Endothelial cell of umbilical vein (primary cell): ENCODE measurements at places on chromosomes 12 and 14. TPM values are rescaled to one million over a fixed set of nuclear protein-coding genes. Genes with fewer than 3 reads are reported as not detected.

SCN8A gene
- polyA plus RNA-seq, result 7.6 and 9.4 TPM in 2 replicates

GALNT8 gene
- 0.03 TPM in 2 replicates for polyA plus RNA-seq

ALG10 gene
- polyA plus RNA-seq, result 6.2 and 6.3 TPM in 2 replicates

HCAR2 gene
- polyA plus RNA-seq, result not detected in 2 replicates

SERPINA12 gene
- polyA plus RNA-seq, result not detected in 2 replicates

FBLN5 gene
- polyA plus RNA-seq, result 33.1 and 35.7 TPM in 2 replicates

NRIP2 gene
- not detected in 2 replicates for polyA plus RNA-seq

TTC9 gene
- polyA plus RNA-seq, result 0.06 TPM in 2 replicates

RNASE3 gene
- polyA plus RNA-seq, result not detected in 2 replicates

PIP4P1 gene
- 52.5 and 58.6 TPM in 2 replicates for polyA plus RNA-seq

GRCh38 chr14:66507181-66507721 lies 696 bp upstream of the GPHN start:
- no peak for DNase-seq

DNA sequence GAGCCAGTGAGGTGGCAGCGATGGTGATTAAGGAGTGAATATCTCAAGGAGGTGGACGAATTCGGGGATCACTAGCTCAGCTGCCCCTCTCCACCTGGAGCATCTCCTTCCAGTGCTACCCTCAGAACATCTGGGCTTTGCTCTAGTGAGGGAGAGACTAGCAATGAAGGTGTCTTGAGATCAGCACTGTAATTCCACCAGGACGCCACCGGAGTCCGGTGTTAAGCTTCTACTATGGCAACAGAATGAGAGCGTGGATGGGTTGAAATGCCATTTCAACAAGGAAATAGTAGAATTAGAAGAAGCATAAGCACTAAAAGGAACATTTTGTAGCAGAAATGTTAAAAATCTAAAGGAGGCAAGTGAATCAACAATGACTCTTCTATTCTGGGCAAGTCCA lies 61.1 kb downstream of the NTF3 start:
- no peak for DNase-seq

GRCh38 chr12:114404083-114404925 lies 1.6 kb downstream of the TBX5 start:
- DNase-seq, result no peak

- DNase-seq, result no peak
Measured at GRCh38 chr12:100141998-100142850, 450 bp downstream of the BLTP3B start.

DNA sequence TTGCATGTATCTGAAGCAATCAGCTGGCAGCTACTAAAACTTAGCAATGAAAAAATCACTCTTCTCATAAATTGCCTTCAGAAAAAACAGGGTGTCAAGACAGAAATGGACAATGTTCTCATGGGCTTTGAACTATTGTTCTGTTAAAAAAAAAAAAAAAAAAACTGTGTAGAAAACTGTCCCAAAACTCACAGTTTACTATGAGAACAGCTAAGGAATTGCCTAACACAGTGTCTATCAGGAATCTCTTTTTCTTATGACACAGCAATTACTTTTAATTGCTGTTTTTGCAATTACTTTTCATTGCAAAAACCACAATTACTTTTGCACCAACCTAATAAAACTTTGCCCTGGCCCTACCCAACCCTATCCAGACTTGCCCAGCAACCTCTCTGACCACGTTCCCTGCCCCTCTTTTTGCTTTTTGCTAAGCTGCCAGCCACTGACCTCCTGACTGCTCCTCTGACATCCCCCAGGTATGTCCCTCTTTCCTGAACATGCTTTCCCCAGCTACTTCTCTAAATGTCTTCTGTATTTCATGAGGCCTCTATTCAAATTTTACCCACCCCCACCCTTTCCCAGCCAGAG lies 68.0 kb upstream of the SLCO1C1 start:
- DNase-seq, result no peak

DNA sequence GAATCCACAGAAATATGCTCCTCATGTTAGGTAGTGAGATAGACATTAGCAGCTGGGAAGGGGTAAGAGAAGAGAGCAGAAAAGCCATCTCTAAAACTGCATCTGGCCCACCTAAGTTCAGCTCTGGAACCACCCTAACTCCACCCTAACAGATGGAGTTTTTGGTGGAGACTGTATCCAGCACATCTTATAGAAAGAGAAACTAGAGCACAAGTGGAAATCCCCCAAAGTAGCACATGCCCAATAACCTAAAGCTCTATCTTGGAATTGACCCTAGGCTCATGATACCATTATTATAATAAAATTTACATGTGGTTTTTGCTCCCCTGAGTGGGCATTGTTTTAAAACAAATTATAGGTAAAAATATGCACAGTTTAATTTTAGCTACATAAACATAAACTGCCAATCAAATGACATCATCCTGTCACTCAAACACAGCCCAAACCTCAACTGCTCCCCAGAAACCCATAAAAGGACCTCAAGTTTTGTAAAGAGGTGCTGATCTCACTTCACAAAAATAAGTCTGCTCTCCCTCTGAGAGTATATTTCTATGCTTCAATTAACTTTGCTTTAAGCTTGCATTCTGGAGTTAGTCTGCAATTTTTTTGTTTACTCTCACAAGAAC lies 206.4 kb downstream of the PIK3C2G start:
- no peak for DNase-seq

DNA sequence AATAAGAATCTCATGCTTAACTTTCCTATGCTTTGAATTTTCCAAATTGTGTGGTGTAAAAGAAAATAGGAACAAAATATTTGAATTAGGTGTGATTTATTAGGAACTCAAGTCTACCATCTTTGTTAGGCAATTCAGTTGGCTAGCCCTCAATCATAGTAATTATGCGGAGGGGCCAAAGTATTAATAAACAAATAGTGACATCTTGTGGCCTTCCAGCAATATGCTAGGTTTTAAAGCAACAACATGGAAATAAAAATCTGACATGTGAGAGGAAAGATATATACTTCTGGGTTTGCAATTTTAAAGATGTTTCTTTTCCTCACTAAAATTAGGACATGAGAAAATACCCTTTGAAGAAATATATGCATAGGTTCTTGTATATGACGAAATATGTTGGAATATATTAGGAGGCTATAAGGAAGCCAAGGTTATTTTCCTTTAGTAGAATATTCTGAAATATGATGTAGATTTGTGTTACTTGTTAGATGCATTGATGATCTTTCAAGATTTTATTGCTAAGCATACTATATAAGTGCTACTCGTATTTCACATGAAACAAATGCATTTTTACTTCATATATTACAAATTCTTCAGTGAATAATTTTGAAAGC lies 200.4 kb downstream of the PTPRO start:
- peak; percentile 54 for DNase-seq

- no peak for DNase-seq
Measured at GRCh38 chr12:71719647-71720370, 33.9 kb downstream of the TMEM19 start.

- DNase-seq, result no peak
Measured at GRCh38 chr12:84329938-84330337, 582.7 kb downstream of the SLC6A15 start.

- peak; percentile 92 for DNase-seq
Measured at GRCh38 chr14:69648480-69649451, 37.4 kb downstream of the SUSD6 start.

GRCh38 chr12:15883536-15883935 lies 1.3 kb downstream of the STRAP start:
- peak; percentile 33 for DNase-seq

DNA sequence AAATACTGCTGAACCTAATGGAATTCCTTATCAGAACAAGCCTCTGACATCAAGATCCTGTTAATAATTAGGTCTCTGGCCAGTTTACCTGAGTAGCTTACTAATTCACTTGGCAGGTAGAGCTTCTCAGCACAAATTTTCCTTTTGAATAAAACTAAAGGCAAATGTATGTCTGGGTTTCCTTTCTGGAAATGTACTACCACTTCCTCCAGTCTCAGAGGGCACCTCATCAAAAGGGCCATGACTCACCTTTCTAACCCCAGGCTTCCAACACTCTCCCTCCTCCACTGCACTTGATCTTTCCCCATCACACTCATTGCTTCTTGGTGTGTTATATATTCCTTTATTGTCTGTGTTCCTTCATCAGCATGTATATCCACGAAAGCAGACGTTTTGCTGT lies 90.5 kb downstream of the SLC2A13 start:
- no peak for DNase-seq

DNA sequence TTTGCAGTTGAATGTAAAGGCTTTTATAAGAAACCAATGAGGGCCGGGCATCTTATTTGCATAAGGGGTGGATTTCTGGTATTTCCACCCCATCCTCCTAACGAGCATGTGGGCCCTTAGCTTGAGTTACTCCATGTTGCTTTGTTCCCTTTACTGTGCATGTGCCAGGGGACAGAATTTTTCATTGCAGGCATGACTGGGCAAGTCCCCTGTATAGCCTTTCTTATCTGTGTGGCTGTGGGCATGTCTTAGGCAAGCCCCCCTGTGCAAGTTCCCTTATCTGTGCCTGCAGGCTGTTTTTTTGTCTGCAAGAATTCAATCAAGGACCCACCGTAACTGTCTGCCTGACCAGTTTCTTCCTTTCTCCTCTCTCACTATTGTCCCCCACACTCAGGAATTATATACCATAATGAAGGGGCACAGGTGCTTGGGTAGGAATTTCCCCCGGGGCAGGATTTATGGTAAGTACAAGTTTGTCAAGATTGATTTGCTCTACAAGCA lies 152.2 kb upstream of the CNOT2 start:
- DNase-seq, result peak; percentile 5

DNA sequence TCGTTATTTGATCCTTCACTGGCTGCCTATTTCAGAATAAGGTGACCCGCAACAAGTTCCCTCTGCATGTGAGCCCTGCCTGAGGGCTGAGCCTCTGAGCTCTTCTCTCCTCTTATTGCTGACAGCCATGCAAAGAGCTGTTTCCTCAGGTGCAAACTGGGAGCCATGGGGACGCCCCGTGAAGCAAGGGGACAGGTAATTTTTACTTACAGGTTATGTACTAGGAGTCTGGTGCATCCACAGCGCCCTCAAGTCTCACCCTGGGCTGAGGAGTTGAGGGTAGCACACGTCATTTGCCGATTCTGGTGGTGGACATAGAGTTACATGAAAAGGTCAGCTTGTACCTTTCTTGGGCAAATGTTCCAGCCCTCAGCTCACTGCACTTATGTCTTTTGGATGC lies 26.1 kb upstream of the SERPINA6 start:
- DNase-seq, result no peak

DNA sequence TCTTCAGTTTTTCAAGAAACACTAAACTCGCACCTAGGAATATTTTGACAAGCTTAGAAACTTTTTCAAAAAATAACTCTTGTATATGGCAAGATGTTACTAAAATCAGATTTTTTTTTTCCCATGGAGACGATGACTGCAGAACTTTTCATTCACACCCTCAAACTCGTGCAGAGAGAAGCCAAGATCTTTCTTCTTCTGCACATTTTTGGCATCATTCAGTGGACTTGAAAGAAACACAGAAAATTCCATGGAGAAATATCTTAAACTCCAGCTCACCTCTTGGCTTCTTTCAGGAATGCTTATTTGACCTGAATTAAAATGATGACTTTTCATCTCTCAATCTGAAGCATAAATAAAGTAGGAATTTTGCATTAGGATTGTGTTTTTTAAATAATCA lies 919.4 kb downstream of the NRXN3 start:
- DNase-seq, result no peak

- DNase-seq, result peak; percentile 50
Measured at GRCh38 chr14:75315144-75315543, 36.5 kb downstream of the FOS start.

- no peak for DNase-seq
Measured at GRCh38 chr12:132710043-132710404, 618 bp upstream of the PGAM5 start.

GRCh38 chr12:49487605-49488004 lies 51.2 kb upstream of the KCNH3 start:
- no peak for DNase-seq

- DNase-seq, result no peak
Measured at GRCh38 chr14:78007160-78007559, 163.0 kb upstream of the NRXN3 start.

DNA sequence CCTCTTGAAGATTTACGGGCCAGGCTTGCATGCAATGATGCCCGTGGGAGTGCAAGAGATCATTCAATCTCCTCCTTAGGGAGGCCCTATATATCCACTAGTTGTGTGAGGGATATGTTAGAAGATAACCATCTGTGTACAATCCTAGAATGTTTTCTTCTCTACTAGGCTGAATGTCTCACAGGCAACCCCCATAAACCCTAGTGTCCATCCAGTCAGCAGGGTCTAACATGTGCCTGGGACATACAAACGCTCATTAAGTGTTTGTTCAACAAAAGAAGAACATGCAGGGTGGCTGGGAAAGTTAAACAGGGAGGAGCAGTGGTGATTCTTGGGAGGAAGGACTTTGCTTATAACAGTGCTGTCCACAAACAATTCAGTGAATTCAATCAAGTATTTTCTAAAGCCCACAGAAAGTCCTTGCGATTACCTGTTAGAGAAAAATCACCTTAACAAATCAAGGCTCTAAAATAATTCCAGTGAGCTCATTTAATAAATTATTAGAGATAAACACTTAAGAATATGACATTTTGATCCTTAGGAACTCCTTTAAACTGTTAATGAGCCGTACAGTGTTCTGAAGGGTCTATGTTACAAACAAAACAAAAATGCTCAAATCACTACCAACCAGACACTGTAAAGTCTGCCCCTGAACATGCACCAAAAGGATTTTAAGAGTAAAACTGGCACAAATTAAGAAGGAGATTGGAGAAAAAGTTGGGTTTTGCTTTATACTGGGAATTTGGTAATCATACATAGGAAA lies 96.6 kb upstream of the FERMT2 start:
- no peak for DNase-seq

DNA sequence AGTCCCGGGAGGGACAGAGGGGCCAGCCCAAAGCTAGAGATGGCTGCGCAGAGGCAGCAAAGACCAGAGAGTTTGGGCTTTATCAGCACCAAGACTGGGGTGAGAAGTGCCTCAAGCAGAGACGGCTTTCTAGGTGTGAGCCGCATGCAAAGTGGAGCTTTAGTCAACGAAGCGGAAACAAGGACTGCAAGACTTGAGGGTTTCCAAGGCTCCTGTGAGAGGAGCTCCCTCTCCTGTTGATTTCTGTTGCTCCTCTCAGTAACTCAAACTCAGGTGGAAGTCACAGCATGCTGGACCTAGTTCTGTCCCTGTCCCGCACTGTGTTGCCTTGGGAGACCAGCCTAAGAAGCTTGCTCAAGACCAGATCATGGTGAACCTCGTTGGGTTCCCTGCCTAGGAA lies 327.8 kb downstream of the MED13L start:
- no peak for DNase-seq

- DNase-seq, result no peak
Measured at GRCh38 chr14:56338674-56339073, 220.5 kb downstream of the PELI2 start.

DNA sequence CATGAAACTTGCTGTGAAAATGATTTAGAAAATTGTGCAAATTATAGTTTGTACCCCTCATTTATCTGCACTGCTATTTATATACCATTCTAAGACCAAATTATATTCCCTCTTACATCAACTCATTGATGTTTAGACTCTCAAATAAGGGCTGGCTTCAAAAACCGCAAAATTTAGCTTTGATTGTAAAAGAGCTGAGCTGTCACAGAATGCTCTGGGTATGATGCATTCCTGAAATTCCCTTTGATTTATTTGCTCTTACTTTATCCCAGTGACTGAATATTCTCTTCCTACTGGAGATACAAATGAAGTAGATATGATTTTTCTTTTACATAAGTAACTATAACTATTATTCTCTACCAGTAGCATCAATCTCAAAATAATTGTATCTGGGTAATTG lies 78.0 kb upstream of the TMTC2 start:
- no peak for DNase-seq

GRCh38 chr12:19434538-19434937 lies 4.8 kb upstream of the AEBP2 start:
- no peak for DNase-seq
